Stimulated activated CD8-positive, alpha-beta memory T cell treated with anti-CD3 and anti-CD28 coated beads, Interleukin-4, amount 100 ng/mL, for 1 hour (primary cell): ENCODE measurements at places on chromosomes 12 and 14.

DNA sequence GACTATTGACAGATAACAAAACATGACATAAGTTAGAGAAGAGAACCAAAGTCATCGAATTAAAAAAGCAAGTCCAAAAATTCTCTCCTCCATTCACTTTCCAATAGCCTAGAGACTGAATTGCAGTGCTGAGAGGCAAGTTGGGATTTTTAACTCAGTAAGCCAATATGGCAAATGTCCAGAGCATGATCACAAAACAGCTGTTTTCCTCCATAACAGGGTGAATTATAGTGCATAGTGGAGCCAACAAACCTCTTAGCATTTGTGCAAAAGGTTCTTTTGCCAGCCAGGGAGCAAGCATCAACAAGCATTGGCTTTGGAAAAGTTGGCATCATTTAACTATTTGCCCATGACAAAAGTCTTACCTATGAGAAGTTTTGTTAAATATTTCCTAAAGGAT, 458.8 kb upstream of the NOVA1 start:
- no peak for DNase-seq

GRCh38 chr14:63423889-63424288, 105.2 kb upstream of the GPHB5 start:
- no peak for DNase-seq

DNA sequence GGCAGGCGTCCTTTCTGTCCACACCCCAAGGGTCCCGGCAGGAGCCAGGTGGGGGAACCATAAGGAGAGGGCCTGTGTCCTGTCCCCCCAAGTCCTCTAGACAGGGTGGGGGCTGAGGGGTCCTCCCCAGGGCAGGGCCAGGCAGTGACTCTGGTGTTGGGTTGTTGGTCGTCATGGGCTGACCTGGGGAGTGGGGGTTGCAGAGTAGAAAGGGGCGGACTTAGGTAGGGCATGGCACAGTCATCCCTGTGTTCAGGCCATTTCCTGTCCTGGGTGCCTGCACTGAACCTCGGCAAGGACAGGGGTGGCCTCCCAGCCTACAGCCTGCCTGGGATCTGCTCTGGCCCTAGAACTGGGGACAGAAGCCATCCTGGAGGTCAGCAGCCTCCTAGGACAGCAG, 356.2 kb downstream of the TMEM121 start:
- DNase-seq: no peak

DNA sequence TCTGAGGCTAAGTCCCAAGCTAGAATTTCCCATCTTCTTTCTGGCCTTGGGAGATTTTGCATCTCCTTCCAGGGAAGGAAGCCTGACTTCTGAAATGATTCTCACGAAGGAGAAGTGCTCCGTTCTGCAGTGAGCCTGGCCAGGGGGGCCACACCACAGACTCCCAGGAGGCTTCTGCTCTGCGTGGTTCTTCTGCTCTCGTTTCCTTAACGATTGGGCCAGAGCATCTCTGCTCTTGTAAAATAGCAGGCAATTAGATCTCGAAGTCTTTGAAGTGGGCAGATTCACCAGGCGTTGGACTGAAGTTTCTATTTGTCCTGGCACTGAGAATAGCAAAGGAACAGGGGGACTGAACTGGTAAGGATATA, 6.7 kb upstream of the BATF start:
- no peak for DNase-seq

- DNase-seq: no peak
Observed at GRCh38 chr14:75609606-75610475, 31.4 kb downstream of the FLVCR2 start.

- DNase-seq: no peak
Observed at GRCh38 chr12:29510591-29511185, 13.2 kb upstream of the OVCH1 start.

- DNase-seq: no peak
Observed at GRCh38 chr12:67193704-67194103, 75.5 kb upstream of the CAND1 start.

DNA sequence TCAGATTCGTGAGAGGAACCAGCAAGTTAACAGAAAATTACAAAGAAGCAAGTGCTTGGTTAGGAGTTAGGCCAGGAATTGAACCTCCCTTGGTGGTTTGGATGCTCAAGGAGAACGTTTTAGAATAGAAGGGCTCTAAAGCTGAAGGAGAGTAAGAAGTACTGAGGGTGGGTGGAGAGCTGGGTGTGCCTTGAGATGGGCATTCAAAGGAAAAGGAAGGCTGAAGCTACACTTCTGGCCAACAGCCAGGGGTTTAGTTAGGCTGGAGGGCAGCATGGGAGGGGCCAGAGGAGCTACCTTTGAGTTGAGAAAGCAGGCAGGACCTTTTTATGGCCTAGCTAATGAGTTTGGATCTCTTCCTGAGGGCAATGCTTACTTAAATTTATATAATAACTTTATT, 421.2 kb downstream of the CCDC91 start:
- DNase-seq: no peak

GRCh38 chr12:75655315-75655806, 144.0 kb upstream of the KRR1 start:
- no peak for DNase-seq

GRCh38 chr14:22671622-22672021, 27.5 kb upstream of the OR6J1 start:
- no peak for DNase-seq

GRCh38 chr12:57234571-57235016, 5.1 kb downstream of the SHMT2 start:
- DNase-seq: no peak

GRCh38 chr12:59833408-59833807, 237.6 kb downstream of the SLC16A7 start:
- no peak for DNase-seq

GRCh38 chr12:80846952-80847351, 90.8 kb downstream of the LIN7A start:
- no peak for DNase-seq

GRCh38 chr14:98170575-98170974, 1101.4 kb downstream of the BCL11B start:
- DNase-seq: no peak

DNA sequence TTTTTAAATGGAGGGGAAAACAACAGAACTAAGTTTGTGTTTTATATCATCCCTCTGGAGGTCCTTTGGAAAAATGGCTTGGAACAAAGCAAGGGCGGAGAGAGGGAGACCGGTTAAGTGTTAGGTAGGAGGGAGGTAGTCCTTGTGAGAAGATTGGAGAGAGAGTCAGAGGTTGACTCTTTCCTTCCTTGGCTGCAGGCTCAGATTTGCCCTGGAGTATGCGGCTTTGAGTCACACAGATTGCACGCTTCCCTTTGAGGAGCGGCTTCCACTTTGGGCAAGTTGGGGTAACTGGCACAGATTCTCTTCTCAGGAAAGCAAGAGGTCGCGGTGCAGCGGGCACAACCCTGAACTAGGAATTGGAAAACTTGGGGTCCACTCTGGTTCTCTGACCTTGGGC, 9.9 kb downstream of the SOCS2 start:
- no peak for DNase-seq

DNA sequence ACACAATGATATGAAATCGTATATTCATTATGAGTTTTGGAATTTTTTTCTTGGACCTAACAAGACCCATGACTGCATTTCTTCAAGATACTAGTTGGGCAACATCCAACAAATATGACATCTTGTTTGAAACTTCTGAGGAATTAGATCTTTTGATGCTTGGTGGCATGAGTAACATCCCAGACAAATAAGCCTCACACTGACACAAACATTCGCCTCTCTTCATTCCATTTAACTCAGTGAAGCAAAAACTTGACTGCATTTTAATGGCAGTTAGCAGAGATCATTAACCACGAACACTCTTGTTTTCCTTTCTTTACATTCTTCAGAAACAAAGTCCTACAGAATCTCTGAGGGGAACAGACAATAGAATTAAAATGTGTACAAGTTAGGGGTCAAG, 758.3 kb downstream of the C12orf50 start:
- no peak for DNase-seq

DNA sequence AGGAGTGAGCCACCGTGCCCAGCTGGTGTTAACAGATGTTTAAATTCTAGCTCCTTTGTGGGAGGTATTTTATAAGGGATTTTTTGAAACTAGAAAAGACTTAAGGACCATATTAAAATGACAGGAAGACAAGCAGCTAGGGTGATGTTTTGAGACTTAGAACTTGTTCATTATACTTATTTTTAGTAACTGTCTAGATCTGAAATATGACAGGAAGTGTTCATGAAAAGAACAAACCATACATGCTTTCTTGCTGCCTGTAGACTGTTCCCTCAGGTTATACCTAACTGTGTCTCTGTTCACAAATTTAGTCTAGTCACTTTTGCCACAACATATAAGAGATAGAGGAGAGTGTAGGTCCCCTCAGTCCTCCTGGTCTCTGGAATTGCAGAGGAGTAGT, 36.9 kb upstream of the KCNH3 start:
- no peak for DNase-seq
